ENCODE measurements at places on chromosomes 7 and 10.

GRCh38 chr7:157429680-157430224 is 92.9 kb downstream of the DNAJB6 start:
- no peak for DNase-seq

GRCh38 chr7:18727115-18727870 is 231.7 kb downstream of the HDAC9 start:
- no peak for DNase-seq

DNA sequence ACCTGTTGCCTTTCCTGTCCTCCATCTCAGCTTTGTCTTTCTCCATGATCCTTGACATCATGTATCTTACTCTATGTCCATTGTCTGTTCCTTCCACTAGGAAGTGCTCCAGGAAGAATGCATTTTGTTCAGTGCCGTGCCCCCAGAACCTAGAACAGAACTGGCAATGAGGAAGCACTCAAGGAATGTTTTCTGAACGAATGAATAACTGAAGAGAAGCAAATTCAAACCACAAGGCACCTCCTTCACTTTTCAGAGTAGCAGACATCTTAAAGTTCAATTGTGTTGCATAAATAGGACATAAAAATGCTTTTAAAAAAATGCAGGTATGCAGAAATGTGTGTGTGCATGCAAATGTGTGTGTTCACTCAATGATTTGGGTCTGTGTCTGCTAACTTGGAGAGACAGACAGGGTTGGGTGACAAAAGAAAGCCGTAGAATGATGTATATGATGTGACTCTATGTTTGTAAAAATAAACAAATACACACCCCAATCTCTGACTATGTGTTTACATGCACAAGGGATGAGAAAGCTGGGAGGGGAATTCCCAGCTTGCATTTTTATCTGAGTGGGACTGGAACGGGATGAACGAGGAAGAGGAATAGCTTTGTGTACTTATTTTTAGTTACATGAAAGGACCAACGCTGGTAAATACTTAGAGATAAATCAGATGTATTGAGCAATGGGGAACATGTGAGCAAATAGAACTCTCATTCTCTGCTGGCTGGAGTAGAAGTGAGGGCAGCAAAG is 237.7 kb downstream of the FANK1 start:
- no peak for DNase-seq

- no peak for DNase-seq
These were observed 11.5 kb downstream of the TPK1 start for GRCh38 chr7:144824360-144824759.

DNA sequence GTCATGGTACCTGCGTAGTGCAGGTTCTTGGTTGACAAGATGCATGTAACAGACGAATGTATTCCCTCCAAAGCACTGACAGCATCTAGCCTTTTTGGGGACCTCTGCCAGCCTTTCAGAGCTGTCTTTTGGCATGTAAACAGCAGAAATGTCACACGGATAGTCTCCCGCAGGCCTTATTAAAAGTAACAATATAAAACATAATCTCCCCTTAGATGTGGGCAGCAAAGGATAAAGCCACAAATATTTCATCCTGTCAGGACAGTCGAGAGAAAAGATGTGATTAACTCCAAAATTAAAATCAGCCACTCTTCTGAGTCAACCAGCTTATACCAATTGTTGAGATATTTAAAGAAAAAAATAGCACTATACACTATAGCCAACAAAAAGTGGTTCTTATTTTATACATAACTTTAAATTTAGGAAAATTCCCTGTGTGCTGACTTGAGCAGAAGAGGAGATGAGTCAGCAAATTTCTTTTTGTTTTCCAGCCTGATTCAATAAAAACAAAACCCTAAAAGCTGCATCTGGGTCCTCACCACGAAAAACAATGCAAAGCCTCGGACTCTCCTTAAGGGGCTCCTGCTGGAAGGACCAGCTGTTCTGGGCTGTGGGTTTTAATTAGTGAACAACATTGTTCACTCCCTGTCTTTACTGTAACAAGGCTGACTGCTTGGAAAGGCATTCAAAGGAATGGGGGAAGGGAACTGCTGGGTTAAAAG is 240.2 kb downstream of the ADAM12 start:
- no peak for DNase-seq

DNA sequence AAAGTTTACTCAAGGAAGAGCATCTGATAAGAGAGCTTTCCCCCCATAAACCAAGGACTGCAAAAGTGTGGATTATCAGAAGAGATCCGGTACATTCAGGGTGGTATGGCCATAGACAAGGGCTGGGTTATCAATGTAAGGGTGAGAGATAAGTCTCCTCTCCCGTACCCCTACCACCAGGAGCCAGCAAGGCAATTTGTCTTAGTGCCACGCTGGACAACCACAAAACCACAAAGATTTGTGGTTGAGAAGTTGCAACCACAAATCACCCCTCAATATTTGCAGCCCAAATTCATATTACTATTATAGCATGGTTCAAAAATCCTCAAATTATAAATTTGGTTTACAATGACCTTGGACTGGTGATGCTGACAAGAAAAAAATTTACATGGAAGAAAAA is 2.3 kb upstream of the ZSCAN25 start:
- no peak for DNase-seq

DNA sequence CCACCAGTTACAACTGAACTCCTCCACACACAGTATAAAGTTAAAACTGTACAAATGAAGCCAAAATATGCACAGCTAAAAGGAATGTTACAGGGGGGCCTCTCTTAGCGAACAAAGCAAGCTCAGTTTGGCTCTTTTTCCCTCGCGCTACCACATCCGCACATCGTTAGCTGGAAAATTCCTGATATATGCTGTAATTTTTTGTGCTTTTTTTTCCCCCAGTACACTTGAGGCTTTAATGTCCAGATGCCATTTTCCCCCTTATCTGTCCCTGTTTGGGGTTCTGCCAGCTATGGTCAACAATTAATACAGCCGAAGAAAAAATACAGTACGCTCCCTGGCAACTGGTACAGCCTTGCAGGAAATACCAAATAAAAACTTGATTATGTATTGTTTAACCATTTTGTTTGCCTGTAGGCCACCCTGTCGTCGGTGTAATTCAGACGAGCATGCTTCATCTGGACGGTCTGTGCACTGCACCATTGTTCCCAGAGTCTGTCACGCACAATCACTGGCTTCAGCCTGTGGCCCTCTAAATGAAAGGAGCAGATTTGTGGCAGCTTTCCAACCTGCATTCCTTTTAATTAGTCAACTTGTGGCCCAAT is 108.1 kb upstream of the FAM133B start:
- DNase-seq = no peak

DNA sequence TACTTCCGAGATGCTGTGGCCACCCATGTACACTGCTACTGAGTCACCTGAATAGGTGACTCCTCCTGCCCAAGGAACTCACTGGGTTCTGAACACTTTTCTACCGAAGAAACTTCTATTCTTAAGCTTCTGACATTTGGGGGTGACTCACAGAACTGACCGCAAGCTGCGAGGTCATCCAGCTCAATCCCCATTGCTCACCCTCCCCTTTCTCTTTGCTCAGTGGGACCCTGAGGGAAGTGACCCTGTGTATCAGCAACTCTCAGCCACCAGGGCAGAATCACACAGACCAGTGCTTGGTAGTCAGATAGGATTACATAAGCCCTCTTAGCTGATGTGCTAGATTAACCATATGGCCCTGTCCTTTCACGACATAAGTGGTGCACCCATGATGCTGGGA is 46.3 kb downstream of the INSYN2A start:
- no peak for DNase-seq

DNA sequence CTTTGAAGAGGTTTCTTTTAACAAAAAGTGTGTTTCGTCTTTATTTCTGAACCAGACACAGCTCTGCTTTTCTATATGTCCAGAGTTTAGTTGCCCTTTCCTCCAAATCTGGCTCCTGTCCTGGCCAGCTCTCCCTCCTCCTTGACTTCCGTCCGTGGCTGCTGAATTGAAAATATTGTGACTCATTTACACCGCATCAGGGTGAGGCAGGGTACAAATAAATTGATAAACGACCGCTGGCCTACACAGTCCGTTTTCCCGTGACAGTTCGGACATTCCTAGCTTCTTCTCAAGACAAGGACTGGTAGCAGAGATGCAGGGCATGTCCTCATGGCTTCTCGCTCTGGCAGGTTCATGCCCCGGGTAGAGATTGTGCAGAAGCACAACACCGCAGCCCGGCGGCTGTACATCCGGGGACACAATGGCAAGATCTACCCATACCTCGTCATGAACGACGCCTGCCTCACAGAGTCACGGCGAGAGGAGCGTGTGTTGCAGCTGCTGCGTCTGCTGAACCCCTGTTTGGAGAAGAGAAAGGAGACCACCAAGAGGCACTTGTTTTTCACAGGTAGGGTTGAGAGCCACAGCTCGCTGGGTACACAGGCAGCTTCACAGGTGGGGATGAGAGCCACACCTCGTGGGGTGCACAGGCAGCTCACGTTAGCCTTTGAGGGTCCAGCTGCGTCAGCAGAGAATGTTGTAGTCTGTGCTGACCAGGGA is 126.6 kb downstream of the TRRAP start:
- no peak for DNase-seq

All from T-helper 9 cell (primary cell).